ENCODE measurements at places on chromosomes 5 and 9. TPM values are rescaled to one million over a fixed set of nuclear protein-coding genes. Genes with fewer than 3 reads are reported as not detected.
A peak's percentile ranks its signal among the peaks of the same experiment; 100 is the strongest.

DNA sequence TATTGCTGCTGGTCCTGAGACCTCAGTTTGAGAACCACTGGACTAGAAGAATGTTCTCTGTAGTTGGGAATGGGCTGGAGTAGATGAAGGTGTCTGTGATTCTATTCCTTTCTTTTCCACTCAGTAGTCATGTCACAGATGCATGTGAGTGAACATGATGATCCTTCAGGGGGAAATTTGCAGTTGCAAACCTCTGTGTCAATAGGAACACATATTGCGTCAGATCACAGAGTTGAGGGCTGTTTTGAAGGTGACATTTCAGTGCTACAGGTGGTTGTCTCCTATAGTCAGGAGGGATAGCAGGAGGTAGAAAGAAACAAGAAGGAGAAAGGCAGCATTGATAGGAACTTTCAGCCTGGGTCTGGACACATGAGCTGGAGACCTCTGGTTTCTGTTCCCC, 239.3 kb downstream of the ARHGEF28 start:
- no peak for DNase-seq

- no peak for DNase-seq
These were observed 62.4 kb downstream of the SERINC5 start for GRCh38 chr5:80193401-80193800.

The ZNF79 gene
- 14.8 TPM for total RNA-seq

- peak; percentile 96 for DNase-seq
These were observed 9.0 kb downstream of the PRRC2B start for GRCh38 chr9:131402738-131403492.

DNA sequence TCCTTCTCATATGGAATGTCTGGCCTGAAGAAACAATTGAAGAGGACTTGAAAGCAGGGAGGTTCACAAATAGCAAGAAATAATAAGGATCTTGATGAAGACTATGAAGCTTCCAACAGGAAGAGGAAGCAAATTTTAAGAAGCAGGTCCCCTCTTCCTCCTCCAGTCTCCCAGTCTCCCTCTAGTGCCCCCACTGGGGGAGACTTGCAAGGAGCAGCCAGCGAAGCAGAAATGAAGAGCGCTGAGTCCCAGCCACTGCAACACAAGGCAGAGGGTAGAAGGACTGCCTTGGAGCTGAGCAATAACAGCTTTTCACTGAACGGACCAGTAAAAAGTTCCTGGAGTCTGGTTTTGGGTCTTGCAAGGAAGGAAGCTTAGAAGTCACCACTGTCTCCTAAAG, 32.6 kb upstream of the ACO1 start:
- peak; percentile 7 for DNase-seq

DNA sequence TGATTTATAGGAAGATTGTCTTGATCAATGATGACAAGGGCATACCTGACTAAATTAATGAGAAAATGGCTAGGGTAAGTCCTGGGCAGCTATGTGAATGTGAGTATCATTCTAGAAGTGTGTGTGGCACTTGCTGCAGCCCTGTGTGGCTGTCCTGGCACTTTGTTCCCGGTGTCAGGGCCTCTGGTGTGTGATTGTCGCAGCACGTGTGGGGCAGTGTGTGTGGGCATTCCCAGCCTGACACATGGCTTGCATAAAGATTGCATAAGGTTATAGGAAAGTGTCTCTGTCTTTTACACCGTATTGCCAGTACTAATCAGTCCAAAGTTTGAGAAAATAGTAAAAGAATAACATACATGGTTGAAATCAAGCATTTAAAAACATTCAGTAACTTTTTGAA, 74.4 kb downstream of the TRIO start:
- DNase-seq: no peak

- DNase-seq: no peak
These were observed 4.3 kb downstream of the FOXB2 start for GRCh38 chr9:77023726-77024125.

The OLFML2A gene
- total RNA-seq: 2.2 TPM

DNA sequence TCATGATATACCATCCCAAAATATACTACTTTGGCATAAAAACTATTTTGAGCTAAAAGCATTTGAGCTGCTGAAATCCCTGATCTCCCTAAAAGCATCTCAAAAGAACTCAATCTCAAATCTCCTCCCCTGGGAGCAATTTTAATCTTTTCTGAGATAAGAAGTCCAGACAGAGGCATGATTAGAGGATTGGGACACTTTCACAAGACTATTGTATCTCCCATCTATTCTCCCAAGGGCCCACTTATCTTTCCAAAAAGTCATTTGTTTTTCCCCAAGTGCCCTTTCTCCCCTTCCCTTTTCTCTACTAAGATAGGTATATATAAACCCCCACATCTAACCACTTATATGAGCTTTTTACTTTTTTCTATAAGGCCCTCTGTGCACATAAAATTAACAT, 79.7 kb downstream of the ALDH7A1 start:
- DNase-seq: no peak

The SV2C gene
- total RNA-seq: not detected

The ANKRD34B gene
- total RNA-seq: not detected

DNA sequence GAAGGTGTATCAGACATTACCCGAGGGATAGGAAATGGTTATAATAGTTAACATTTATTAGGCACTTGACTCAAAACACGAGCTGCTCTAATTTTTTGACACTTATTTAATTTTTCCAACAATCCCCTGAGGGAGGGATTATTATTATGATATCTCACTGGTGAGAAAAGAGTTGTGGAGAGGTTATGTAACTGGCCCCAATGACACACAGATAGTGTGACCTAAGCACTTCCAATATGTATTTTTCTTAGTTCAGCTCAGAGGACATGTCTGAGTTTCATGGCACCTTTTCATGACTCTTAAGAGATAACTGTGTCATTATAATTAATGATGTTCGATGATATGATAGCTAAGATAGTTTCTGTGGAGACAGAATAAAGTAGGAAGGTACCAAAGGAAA, 86.9 kb downstream of the PTCD2 start:
- no peak for DNase-seq

DNA sequence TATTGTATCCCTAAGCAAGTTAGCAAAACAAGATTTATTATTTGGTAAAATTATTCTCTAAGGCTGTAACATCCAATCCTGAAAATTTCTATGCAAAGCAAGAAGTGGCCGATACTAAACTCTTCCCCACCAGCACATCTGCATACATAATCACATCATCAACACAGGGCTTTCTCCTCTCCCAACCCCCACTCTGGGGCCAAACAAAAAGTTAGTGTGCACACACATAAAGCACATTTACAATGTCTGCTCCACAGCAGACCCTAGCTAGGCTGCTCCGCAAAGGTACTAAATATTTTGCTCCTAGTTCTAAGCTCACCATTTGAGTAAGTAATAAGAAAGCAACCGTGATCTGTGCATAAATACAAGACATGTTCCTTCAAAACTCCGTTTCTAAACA, 3.6 kb downstream of the RNF130 start:
- no peak for DNase-seq

The SLC25A2 gene
- total RNA-seq: 0.09 TPM

DNA sequence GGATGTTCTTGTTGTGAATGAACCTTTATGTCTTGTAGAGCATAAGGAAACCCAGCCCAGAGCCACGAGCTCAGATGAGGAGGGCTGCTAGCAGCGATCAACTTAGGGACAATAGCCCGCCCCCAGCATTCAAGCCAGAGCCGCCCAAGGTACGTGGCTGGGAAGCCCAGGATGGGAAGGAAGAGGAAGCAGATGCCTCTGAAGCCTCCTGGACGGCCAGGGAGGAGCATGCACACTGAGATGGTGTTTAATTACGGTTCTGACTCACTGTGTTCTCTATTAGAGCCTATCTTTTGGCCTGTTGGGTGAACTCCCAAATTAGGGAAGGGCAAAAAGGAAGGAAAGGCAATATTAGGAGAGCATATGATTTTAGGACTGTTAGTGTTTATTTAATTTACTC, 75.3 kb downstream of the TJP2 start:
- peak; percentile 88 for DNase-seq

The TNC gene
- 1.8 TPM for total RNA-seq

GRCh38 chr5:149288436-149288835, 16.8 kb downstream of the AFAP1L1 start:
- peak; percentile 98 for DNase-seq

The RAI14 gene
- 257 TPM for total RNA-seq

DNA sequence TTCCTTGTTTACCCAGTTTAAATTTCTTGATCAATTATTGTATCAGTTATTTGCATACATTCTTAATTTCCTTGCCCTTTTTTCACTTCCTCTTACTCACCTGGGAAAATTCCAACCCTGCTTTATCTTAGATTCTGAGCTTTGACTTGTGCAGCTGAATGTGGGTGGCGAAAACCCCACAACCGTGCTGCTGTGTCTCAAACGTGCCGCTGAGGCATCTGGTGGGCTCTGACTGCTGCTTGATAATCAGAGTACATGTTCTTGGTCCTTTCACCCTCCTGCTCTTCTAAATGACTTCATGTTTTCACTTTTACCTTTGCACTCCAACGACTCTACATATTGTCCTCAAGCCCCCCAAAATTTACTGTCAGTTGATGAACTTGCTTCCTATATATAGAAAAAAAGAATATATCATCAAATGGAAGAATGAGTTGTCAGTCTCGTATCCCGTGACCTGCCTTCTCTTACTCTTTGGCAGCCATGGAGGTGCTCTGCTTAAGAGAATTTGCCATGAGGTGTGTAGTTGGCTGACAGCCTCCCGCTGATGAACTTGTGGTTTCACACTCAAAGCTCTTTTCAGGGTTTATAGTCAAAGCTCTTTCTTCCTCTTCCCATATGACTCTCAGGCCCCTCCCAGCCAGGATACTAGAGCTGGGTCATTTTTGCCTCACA, 14.0 kb upstream of the JAK2 start:
- DNase-seq: no peak

The CCDC183 gene
- 0.37 TPM for total RNA-seq

The C7 gene
- total RNA-seq: under 0.01 TPM

DNA sequence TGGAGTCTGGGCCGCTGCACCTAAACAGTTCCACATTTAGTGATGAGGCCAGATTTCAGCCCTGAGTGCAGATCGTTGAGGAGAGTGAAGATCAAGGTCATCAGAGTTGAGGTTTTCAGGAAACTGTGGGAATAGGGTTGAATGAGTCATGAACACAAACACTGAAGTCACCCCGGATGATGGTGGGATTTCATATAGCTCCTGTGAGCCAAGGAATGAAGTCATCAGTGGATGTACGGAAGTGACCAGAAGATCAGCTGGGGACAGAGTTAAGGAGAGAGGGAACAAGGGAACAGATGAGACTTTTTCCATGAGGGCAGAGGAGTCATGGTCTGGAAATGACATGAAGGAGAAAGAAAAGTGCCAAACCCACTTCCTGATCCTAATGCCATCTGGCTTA, 36.5 kb downstream of the PALM2AKAP2 start:
- peak; percentile 56 for DNase-seq

The SNAPC4 gene
- total RNA-seq: 10.2 TPM

GRCh38 chr9:34777666-34778065, 67.7 kb upstream of the CCL21 start:
- DNase-seq: no peak

The HSPB3 gene
- total RNA-seq: not detected

The SPAG8 gene
- total RNA-seq: 0.19 TPM

GRCh38 chr5:542319-543311, 18.4 kb upstream of the SLC9A3 start:
- DNase-seq: no peak

The IFNE gene
- total RNA-seq: 0.05 TPM
